CD4-positive, alpha-beta T cell treated with Interleukin-10 for 1 hour (primary cell): ENCODE measurements at places on chromosomes 1 and 21.
A peak's percentile ranks its signal among the peaks of the same experiment; 100 is the strongest.

DNA sequence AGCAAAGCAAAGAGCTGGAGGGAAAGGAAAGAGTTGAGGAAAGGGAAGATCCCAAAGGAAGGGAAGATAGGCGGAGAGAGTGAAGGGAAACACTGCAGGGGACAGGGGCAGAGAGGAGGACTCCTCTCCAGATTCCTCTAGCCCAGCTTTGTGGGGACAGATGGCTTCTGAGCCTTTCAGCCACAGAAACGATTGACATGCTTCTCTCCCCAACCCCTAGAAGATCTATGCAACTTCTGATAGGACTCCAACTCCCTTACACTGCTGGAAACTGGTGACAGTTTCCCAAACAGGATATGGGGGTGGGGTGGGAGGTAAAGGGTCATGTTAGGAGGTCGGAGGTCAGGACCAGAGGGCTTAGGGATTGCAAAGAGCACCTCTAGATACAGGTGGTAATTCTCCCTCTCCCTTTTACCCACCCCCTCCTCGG, 6.5 kb downstream of the MEX3A start:
- no peak for DNase-seq

DNA sequence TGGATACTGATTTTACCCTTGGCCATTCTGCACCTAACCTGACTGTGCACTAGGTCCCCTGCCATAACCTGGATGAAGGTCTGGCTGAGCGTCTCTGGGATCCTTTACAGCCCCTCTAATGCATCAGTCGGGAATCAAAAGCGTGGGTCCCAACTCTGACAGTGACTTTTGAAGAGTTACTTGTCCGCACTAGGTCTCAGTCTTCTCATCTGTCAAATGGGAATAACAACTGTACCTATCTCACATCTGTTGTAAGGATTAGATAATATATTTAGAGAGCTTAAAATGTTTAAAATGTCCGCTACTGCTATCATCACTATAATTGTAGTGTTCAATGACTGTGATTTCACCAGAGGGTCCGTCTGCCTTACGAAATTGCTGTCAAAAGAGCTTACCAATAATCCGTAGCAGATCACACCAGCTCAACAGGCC, 746 bp downstream of the TADA1 start:
- no peak for DNase-seq

DNA sequence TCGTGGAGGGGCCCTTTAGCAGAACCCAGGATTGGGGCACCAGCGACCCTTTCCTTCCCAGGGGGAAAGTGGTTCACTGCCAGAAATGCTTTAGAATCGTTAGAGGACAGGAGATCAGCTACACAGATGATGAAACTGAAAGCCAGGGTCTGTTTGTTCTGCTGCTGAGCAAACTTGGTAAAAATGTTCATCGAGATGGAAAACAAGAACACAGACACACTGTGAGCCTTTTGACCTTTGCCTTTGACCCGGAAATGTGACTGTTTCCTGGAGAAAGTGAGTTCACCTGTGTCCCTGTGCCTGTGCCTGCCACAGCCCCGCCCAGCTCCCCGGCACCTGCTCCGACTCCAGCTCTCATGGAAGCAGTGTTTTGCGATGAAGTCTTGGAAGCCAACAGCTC, 234.3 kb downstream of the CAMTA1 start:
- DNase-seq: no peak

GRCh38 chr1:234756066-234756774, 146.2 kb upstream of the IRF2BP2 start:
- DNase-seq: no peak

- peak; percentile 35 for DNase-seq
Observed at GRCh38 chr1:225554216-225554812, 98.6 kb downstream of the ENAH start.

GRCh38 chr21:14956807-14957206, 108.0 kb downstream of the NRIP1 start:
- DNase-seq: no peak

GRCh38 chr1:1206376-1206965, at the start of gene TNFRSF18:
Gene TNFRSF18, minus strand, starts transcription at chr1:1206592. Its CDS starts 21 bp downstream, at chr1:1206571.
- DNase-seq: peak; percentile 51

DNA sequence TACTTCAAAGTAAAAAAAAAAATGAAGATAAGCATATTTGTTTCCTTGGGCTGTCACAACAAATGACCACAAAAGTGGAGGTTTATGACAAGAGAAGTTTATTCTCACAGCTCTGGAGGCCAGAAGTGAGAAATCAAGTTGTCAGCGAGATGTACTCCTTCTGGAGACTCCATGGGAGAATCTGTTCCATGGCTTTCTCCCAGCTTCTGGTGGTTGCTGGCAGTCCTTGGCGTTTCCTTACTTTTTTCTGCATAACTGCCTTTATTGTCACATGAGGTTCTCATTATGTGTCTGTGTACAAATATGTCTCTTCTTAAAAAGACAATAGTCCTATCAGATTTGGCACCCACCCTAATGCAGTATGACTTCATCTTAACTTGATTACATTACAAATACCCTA, 398.3 kb downstream of the KCNT2 start:
- no peak for DNase-seq

DNA sequence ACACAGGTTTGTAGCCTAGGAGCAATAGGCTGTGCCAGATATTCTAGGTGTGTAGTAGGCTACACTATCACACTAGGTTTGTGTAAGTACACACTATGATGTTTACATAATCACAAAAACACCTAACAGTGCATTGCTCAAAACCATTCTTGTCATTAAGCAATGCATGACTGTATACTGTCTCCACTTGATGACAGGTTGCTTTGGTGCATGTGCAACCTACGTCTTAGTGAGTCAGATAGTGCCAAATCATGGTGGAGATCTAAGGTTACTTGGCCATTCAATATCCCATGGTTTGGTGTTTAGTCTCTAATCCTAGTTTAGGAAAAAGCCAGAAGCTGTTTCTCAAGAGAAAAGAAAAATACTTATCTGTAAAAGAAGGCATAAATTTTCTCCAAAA, 181.1 kb downstream of the KCNK2 start:
- no peak for DNase-seq

GRCh38 chr1:25064465-25065240, 134.6 kb upstream of the RUNX3 start:
- DNase-seq: peak; percentile 56

- peak; percentile 37 for DNase-seq
Observed at GRCh38 chr1:111516005-111516535, 12.6 kb upstream of the ADORA3 start.

GRCh38 chr1:180524915-180525714, 22.7 kb upstream of the ACBD6 start:
- DNase-seq: no peak

GRCh38 chr1:28890435-28890834, 23.9 kb upstream of the EPB41 start:
- DNase-seq: no peak

DNA sequence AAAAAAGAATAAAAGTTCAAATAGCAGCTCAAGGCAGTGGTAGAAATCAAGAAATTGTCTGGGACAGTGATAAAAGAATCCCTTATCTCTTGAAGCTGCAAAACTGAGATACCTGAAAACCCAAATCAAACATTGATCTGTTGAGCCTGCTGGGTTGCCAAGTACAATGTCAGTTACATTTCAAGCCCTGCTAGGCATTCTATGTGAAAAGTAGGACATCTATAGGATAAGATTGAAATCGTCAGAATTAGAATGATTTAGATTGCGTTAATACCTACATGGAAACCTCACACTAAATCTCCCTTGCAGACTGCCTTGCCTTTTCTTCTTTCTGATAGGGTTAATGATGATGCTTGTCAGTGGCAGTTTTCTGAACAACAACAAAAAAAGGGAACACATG, 1684.4 kb upstream of the B3GALT2 start:
- no peak for DNase-seq

DNA sequence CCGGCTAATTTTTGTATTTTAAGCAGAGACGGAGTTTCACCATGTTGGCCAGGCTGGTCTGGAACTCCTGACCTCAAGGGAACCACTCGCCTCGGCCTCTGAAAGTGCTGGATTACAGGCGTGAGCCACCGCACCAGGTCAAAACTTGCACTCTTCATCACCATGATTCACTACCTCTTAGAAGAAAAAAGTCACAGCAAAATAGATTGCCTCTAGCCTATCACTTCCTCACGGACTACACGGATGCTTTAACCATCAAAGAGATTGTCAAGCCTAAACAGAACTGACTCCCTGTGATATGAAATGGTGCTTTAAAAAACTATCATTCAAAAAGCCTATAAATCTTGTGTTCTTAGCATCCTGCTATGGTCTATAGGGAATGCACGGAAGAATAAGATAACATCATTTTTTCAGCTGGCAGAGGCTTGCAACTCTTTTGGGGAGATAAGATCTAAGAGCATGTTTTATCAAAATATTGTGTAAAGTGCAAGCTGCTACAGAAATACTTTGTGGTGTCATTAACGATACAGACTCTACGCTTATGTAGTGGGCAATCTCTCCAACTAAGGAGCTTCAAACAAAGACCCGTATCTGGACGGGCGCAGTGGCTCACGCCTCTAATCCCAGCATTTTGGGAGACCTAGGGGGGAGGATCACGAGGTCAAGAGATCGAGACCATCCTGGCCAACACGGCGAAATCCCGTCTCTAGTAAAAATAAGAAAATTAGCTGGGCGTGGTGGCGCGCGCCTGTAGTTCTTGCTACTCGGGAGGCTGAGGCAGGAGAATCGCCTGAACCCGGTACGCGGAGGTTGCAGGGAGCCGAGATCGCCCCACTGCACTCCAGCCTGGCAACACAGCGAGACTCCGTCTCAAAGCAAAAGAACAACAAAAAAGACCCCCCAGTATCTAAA, 966 bp downstream of the TFB2M start:
- DNase-seq: no peak

DNA sequence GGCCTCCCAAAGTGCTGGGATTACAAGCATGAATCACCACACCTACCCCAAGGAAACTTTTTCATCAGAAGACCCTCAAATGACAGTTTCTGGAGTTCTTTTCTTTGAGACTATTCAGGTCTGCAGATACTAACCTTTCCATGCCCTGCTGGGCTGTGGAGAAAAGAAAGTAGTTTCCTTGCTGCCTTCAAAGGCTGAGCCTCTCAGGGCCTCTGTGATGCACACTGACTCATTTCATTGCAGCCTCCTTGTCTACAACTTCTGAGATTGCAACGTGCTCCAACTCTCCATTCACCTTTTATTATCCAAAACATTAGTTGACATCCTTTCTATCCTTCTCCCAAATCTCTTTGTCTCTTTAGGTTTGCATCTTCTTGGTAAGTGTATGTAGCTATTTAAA, 8.8 kb upstream of the SAMSN1 start:
- DNase-seq: no peak

DNA sequence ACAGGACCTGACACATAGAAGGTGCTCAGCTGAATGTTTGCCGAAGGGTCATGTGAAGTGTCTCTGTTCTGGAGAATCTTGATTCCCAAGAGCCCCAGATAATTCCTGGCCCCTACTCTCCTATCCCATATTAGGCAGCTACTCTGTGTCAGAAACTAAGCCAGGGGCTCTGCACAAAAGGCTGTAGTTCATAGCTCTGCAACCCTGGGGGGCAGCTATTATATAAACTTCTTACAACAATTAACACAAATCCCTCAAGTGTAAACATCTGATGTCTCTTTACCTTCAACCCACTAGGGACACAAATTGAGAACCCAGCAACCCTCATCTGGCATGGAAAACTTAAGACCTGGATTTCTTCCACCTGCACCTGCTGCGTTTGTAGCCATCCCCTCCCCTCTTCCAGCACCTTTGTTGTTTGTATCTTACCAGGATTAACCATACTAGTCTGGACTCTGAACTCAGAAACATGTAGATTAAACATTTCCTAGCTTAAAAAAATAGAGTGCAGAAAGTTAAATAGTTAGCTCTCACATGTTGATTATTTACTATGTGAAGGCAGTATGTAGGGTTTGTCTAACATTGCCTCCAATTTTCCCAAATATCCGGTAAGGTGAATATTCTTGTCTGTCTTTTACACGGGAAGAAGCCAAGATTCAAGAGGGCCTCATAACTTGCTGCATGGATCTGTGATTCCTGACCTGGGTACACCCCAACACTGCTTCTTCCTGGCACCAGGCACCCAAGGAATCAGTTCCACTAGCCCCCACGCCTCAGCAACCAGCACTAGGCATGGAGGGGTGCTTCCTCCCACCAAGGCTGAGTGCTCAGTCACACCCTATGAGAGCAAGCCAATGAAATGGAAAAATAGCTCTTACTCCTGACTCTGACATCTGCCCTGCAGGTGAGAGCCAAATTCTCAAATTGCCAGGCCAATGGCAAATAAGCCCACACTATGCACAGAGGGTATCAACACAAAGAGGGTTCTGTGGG, 220.7 kb upstream of the HOOK1 start:
- DNase-seq: no peak

GRCh38 chr21:29194847-29195246, 64.4 kb downstream of the MAP3K7CL start:
- no peak for DNase-seq

DNA sequence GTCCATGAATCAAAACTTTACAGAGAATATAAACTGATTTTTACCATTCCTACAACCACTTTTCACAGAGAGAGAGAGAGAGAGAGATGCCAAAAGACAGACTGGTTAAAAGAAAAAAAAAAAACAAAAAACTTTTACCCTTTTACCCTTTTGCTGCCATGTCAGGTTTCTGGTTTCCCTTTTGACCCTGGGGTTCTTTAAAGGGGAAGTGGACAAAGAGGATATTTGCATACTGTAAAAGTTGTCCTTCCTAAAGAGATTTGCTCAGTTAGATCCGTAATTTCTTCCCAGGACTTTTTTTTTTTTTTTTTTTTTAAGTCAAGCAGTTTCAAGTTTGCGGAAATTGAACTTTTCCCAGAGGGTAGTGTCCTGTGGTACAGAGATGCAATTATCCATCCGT, 287.8 kb upstream of the RGS18 start:
- DNase-seq: no peak

- peak; percentile 15 for DNase-seq
Observed at GRCh38 chr1:30684881-30685795, 38.2 kb downstream of the MATN1 start.

GRCh38 chr1:181658581-181658980, 175.3 kb downstream of the CACNA1E start:
- no peak for DNase-seq

GRCh38 chr1:117834416-117834815, 95.0 kb downstream of the GDAP2 start:
- DNase-seq: no peak

- DNase-seq: no peak
Observed at GRCh38 chr1:98057236-98057910, 136.5 kb upstream of the DPYD start.

DNA sequence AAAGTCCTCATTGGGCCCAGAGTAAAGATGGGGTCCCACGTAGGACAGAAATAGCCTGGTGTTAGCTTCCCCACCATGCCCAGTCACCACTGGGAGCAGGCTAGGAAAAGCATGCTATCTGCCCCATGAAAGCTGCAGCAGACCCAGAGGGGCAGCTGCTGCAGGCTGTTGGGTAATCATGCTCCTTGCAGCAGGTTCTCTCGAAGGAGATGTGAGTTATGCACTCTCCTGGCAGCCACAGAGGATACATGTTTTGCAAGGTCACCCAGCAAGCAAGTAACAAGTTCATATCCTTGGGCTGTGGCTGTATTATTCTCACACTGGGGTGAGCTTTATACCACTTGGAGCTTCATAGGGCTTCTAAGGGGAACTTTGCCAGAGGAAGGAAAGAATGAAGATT, 9.1 kb upstream of the HEYL start:
- no peak for DNase-seq
